H9 (cell line): ENCODE measurements at places on chromosomes 2 and 18. TPM values are rescaled to one million over a fixed set of nuclear protein-coding genes. Genes with fewer than 3 reads are reported as not detected.

The ERICH2 gene
- total RNA-seq: 0.66 and 1.2 TPM in 2 replicates

The C2orf81 gene
- 2.4 and 3.5 TPM in 2 replicates for total RNA-seq

The ZSWIM2 gene
- total RNA-seq: not detected in 2 replicates

The RAD51AP2 gene
- 0.07 TPM in 1 of 2 replicates, not detected in the other for total RNA-seq

The SAG gene
- not detected in 2 replicates for total RNA-seq

The LCT gene
- 0.04 TPM in 2 replicates for total RNA-seq

DNA sequence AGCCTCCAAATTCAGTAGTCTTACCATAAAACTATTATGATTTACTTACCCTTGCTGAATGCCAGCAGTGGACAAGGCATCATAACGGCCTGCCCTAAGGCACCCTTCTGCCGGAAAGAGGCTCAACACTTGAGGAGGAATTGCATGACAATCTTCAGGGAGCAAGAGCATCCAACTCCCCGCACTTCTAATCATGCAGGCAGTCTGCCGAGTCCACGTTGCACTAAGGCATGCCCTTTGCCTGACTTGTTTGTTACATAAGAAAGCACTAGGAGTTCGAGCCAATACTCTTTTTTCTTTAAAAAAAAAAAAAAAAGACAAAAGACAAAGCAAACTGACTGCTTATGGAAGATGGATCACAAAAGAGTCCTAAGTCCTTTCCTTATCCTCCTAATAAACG lies 17.9 kb upstream of the SPTBN1 start:
- no peak for DNase-seq
- H3K27ac ChIP-seq: no peak overlapping the region
- H3K4me3 ChIP-seq: no peak overlapping the region
- H3K4me1 ChIP-seq: no peaks in the 10 kb centered on the region

GRCh38 chr2:185069107-185069506 lies 470.8 kb downstream of the ZNF804A start:
- H3K27me3 ChIP-seq: no peaks in the 10 kb centered on the region
- no peak overlapping the region for H3K4me3 ChIP-seq
- H3K27ac ChIP-seq: no peak overlapping the region
- H3K4me1 ChIP-seq: no peaks in the 10 kb centered on the region
- H3K36me3 ChIP-seq: no peaks in the 10 kb centered on the region

- no peak for DNase-seq
- H3K27me3 ChIP-seq: no peaks in the 10 kb centered on the region
- no peaks in the 10 kb centered on the region for H3K4me1 ChIP-seq
- H3K36me3 ChIP-seq: no peaks in the 10 kb centered on the region; the same call in 1 of the 2 replicates
Measured at GRCh38 chr2:3806168-3806567, 102.8 kb downstream of the DCDC2C start.

DNA sequence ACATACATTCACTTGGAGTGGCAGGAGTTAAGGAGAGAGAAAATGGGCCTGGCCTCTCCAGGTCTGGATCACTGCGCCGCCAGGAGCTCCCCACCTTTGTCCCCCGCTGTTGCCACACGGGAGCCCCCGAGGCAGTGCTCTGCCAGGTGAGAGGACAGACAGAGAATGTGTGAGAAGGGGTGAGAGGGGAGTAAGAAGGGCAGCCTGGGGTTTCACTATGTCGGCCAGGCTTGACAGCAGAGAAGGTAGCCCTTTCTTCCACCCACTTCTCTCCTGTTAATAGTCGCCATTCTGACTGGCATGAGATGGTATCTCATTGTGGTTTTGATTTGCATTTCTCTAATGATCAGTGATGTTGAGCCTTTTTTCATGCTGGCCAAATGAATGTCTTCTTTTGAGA lies 26.2 kb upstream of the ARHGEF4 start:
- no peaks in the 10 kb centered on the region for H3K27me3 ChIP-seq
- no peaks in the 10 kb centered on the region for H3K4me1 ChIP-seq
- no peak for DNase-seq
- H3K4me3 ChIP-seq: no peak overlapping the region

- no peaks in the 10 kb centered on the region for H3K27me3 ChIP-seq
- no peak overlapping the region for H3K27ac ChIP-seq
- DNase-seq: no peak
Measured at GRCh38 chr2:3741396-3741795, 38.0 kb downstream of the DCDC2C start.

GRCh38 chr18:8229787-8230186 lies 379.4 kb upstream of the RAB12 start:
- H3K27ac ChIP-seq: no peak overlapping the region
- H3K4me1 ChIP-seq: no peaks in the 10 kb centered on the region
- no peaks in the 10 kb centered on the region for H3K27me3 ChIP-seq
- peaks cover 33% of the 10 kb centered on the region for H3K36me3 ChIP-seq

DNA sequence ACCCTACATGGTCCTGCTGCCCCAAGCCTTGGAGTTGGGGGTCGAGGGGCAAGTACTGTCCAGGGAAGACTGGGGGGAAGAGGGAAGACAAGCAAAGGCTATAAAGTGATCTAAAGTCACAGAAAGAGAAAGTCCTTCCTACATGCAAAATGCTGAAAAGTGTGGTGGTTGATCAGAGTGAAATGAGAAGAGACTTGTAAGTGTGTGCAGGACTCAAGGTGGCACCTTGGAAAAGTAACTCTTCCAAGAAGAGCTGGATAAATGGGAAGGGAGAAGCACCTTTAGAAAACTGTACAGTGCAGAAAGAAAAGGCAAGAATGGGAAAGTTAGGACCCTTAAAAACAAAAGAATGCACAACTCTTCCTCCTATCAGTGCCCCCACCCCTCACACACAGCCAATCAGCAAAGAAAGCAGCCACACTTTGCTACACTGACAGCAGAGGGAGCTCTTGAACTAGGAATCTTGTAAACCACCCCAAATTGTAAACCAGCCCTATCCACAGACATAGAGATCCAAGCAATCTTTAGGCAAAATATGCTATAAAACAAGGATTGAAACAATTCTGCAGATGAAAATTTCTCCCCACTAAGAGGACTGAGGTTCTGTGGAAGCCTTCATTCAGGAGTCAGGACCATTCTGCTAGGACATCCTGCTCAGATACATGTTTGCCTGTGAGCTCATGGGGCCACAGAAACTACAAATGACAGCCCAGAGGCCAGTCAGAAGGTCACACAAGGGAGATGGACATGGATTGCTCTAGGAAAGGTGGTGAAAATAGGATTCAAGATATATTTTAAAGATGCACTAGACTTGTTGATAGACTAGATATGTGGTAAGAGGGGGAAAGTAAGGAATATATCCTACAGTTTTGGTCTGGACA lies 146.4 kb downstream of the FTCDNL1 start:
- no peaks in the 10 kb centered on the region for H3K27me3 ChIP-seq
- H3K4me3 ChIP-seq: no peak overlapping the region
- no peaks in the 10 kb centered on the region for H3K4me1 ChIP-seq
- H3K36me3 ChIP-seq: peaks cover 4% of the 10 kb centered on the region

DNA sequence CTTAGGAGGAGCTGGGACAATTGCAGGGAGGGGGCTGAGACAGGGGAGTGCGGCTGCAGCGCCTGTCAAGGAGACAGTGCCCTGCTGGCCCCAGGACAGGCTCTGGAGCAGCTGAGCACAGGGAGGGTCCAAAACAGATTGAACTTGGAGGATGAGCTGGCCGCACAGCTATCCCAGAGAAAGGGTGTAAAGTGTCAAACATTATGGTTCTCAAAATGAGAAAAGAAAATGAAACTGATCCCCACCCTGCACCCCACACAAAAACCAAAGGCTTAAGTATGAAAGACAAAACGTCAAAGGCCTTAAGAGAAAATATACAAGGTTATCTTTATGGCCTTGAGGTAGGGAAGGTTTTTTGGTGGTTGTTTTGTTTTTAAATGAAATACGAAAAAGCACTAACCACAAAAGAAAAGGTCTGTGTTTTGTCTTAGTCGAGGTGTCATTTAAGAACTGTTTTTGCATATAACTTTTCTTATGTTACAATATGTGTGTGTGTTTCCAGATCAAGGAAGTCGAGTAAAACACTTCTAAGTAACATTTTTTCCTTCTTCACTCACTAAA lies 111.8 kb downstream of the HDAC4 start:
- H3K36me3 ChIP-seq: no peaks in the 10 kb centered on the region
- H3K27ac ChIP-seq: no peak overlapping the region
- H3K27me3 ChIP-seq: no peaks in the 10 kb centered on the region
- no peak overlapping the region for H3K4me3 ChIP-seq
- DNase-seq: no peak
- peaks cover 11% of the 10 kb centered on the region; the same call in 1 of the 2 replicates for H3K4me1 ChIP-seq

GRCh38 chr2:26697425-26697824 lies 4.9 kb downstream of the KCNK3 start:
- H3K4me1 ChIP-seq: no peaks in the 10 kb centered on the region
- DNase-seq: no peak
- H3K36me3 ChIP-seq: no peaks in the 10 kb centered on the region
- H3K27me3 ChIP-seq: peaks cover 30% of the 10 kb centered on the region; the same call in 1 of the 2 replicates

- no peaks in the 10 kb centered on the region for H3K27me3 ChIP-seq
- DNase-seq: no peak
- H3K4me3 ChIP-seq: no peak overlapping the region
- H3K36me3 ChIP-seq: no peaks in the 10 kb centered on the region
- no peak overlapping the region for H3K27ac ChIP-seq
Measured at GRCh38 chr18:40055262-40055661, 1899.8 kb upstream of the PIK3C3 start.

- H3K4me3 ChIP-seq: no peak overlapping the region
- H3K27ac ChIP-seq: no peak overlapping the region
- DNase-seq: no peak
- peaks cover 2% of the 10 kb centered on the region; the same call in 1 of the 2 replicates for H3K4me1 ChIP-seq
Measured at GRCh38 chr18:2244641-2245040, 326.7 kb downstream of the METTL4 start.

DNA sequence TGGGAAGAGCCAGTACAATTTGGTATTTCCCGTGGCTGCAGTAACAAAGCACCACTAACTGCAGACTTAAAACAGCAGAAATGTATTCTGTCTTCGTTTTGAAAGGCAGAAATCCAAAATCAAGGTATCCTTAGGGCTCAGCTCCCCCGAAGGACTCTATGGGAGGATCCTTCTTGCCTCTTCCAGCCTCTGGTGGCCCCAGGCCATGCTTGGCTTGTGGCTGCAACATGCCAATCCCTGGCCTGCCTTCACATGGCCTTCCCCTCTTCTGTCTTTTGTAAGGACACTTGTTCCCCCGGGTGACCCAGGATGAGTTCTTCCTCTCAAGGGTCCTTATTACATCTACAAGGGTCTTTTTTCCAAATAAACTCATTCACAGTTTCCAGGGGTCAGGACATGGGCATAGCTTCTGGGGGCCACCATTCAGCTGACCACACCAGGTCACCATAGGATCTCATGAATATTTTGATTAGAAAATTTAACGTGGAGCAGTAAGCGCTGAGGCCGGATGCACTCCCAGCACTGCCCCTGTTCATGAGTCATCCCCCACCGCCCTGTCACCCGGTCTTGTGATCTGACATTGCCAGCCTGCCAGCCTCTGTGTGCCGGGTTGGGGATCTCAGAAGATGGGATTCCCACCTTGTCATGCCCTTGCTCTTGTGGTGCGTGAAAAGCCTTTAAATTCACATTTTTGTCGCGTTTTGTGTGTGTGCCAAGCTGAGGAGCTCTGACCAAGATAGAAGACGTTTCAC lies 61.2 kb upstream of the B3GNT7 start:
- H3K4me1 ChIP-seq: no peaks in the 10 kb centered on the region; the same call in 1 of the 2 replicates
- no peak overlapping the region for H3K27ac ChIP-seq
- H3K36me3 ChIP-seq: peaks cover 33% of the 10 kb centered on the region
- no peak for DNase-seq
- no peak overlapping the region for H3K4me3 ChIP-seq

- H3K36me3 ChIP-seq: no peaks in the 10 kb centered on the region
- H3K4me1 ChIP-seq: no peaks in the 10 kb centered on the region; the same call in 1 of the 2 replicates
- H3K27ac ChIP-seq: no peak overlapping the region
- DNase-seq: no peak
- H3K4me3 ChIP-seq: no peak overlapping the region
Measured at GRCh38 chr2:55097461-55098410, 47.5 kb upstream of the RTN4 start.

DNA sequence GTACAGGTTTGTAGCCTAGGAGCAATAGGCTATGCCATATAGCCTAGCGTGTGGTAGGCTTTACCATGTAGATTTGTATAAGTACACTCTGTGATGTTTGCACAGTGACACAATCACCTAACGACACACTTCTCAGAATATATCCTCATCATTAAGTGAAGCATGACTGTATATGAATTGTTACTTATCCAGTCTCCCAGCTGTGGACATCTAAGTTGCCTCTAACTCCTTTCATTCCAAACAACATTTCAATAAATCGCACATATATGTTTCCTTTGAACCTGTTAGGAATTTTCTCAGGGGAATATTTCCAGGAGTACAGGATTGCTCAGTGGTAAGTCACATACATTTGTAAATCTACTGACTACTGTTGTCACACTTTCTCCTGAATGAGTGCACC lies 90.0 kb downstream of the ARHGAP15 start:
- no peaks in the 10 kb centered on the region for H3K27me3 ChIP-seq
- DNase-seq: no peak
- no peaks in the 10 kb centered on the region for H3K4me1 ChIP-seq
- no peaks in the 10 kb centered on the region for H3K36me3 ChIP-seq
- H3K27ac ChIP-seq: no peak overlapping the region
- H3K4me3 ChIP-seq: no peak overlapping the region

GRCh38 chr2:63719052-63719451 lies 122.6 kb upstream of the UGP2 start:
- peaks cover 6% of the 10 kb centered on the region; the same call in 1 of the 2 replicates for H3K36me3 ChIP-seq
- DNase-seq: no peak
- no peak overlapping the region for H3K4me3 ChIP-seq
- H3K4me1 ChIP-seq: no peaks in the 10 kb centered on the region

- no peak for DNase-seq
- H3K27me3 ChIP-seq: no peaks in the 10 kb centered on the region
- H3K4me1 ChIP-seq: no peaks in the 10 kb centered on the region
Measured at GRCh38 chr2:238727585-238728329, 120.1 kb upstream of the TWIST2 start.

- no peaks in the 10 kb centered on the region for H3K36me3 ChIP-seq
- no peak for DNase-seq
- H3K27ac ChIP-seq: no peak overlapping the region
Measured at GRCh38 chr2:217436386-217436785, 566.4 kb downstream of the TNS1 start.

GRCh38 chr2:68653034-68653433 lies 9.7 kb downstream of the PROKR1 start:
- peaks cover 2% of the 10 kb centered on the region; the same call in 1 of the 2 replicates for H3K4me1 ChIP-seq
- H3K27me3 ChIP-seq: no peaks in the 10 kb centered on the region
- DNase-seq: no peak
- H3K36me3 ChIP-seq: peaks cover 18% of the 10 kb centered on the region
- H3K27ac ChIP-seq: no peak overlapping the region
